ENCODE measurements at places on chromosomes 7 and 10.

GRCh38 chr7:159141167-159141566, 3.5 kb downstream of the VIPR2 start:
- no peak for DNase-seq

- DNase-seq = no peak
Measured at GRCh38 chr7:137544453-137545058, 201.0 kb upstream of the PTN start.

GRCh38 chr7:51308265-51308664, 8.3 kb downstream of the COBL start:
- DNase-seq = no peak

DNA sequence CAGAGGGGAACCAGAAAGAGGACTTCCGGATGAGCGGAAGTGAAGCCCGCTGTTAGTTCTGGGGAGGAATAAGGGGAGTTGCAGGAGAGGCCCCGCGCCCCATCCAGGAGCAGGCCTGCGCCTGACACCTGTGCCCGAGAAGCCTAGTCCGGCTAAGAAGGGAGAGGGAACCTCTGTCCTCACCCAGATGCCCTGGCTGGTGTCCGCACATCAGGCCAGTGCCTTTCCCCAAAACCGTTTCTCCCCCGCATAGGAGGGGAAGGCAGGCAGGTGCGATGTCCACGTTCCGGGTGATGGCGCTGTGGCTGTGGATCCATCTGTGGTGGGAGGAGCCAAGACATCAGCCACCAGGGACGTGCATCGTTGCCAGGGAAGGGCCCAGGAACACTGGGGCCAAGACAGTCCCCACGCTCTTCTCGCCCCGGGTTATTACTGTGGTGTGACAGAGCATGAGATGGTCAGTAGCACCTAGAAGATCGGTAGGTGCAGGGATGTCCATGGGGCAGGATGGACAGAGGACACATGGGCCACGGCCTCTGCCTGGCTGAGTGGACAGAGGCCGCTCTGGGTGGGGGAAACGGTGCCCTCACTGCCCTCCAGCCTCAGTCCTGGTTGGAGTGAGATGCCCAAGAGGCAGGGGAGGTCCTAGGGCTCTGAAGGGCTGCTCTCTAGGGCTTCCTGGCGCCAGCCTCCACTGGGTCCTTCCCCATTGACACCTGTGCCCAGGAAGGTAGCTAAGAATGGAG, 262.7 kb downstream of the CELF2 start:
- DNase-seq = no peak

- peak; percentile 18 for DNase-seq
Measured at GRCh38 chr10:127228195-127228787, 31.9 kb upstream of the INSYN2A start.

- DNase-seq = no peak
Measured at GRCh38 chr7:25101817-25102216, 23.2 kb downstream of the CYCS start.

Data from fibroblast of skin of right biceps (primary cell).